GM12878 (cell line): ENCODE measurements at places on chromosomes 12 and 14. TPM values are rescaled to one million over a fixed set of nuclear protein-coding genes. Genes with fewer than 3 reads are reported as not detected.

DNA sequence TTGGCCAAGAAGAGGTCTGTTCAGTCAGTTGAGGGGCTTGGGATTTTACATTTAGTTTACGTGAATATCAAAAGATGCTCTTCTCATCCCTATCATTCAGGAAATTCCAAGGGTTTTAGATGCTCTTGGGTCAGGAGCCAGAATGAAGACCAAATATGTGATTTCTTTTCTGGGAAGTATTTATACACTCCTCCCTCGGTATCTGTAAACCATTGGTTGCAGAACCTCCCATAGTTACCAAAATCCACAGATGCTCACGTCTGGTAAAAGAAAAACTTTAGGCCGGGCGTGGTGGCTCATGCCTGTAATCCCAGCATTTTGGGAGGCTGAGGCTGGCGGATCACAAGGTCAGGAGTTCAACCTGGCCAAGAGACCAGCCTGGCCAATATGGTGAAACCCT, 75.9 kb downstream of the TNFAIP2 start:
- DNase-seq, result no peak

The GPR162 gene
- polyA plus RNA-seq, result not detected in 2 replicates

The ACRBP gene
- 1.1 and 1.3 TPM in 2 replicates for polyA plus RNA-seq

The LRIG3 gene
- polyA plus RNA-seq, result 4.7 and 5.2 TPM in 2 replicates

The ARHGAP5 gene
- 5.4 and 7.9 TPM in 2 replicates for polyA plus RNA-seq
